Stimulated activated CD4-positive, alpha-beta T cell treated with anti-CD3 and anti-CD28 coated beads, TNF-alpha, amount 100 ng/mL, for 1 hour (primary cell): ENCODE measurements at places on chromosomes 12 and 14.

DNA sequence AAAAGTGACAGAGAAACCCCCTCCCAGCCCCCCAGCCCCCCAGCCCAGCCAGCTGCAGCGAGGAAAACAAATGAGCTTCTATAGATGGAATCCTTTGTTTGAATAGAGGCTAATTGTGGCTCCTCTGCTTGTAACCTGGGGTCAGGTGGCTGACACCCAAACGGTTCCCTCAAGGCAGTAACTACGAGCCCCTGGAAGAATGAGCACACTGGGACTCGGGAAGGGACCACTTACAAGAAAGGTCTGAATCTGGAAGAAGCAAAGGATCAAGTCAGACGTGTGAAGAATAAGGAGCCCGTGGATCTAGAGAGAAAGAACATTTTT, 108.7 kb upstream of the FUT8 start:
- no peak for DNase-seq

GRCh38 chr12:617304-617915, 45.8 kb downstream of the NINJ2 start:
- no peak for DNase-seq

DNA sequence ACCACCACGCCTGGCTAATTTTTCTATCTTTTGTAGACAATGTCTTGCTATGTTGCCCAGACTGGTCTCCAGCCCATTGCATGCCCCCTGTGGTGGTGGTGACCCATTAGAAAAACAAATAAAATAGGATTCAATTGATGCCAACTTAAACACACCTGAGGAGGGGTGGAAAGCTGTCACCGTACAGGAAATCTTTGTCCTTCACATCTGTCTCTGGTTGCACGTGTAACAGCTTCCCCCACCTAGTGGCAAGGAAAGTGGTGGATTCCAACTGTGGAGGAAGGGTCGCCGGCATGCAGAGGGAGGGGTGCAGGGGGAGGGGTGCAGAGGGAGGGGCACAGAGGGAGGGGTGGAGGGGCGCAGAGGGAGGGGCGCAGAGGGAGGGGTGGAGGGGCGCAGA, 26.1 kb upstream of the GPR68 start:
- no peak for DNase-seq

DNA sequence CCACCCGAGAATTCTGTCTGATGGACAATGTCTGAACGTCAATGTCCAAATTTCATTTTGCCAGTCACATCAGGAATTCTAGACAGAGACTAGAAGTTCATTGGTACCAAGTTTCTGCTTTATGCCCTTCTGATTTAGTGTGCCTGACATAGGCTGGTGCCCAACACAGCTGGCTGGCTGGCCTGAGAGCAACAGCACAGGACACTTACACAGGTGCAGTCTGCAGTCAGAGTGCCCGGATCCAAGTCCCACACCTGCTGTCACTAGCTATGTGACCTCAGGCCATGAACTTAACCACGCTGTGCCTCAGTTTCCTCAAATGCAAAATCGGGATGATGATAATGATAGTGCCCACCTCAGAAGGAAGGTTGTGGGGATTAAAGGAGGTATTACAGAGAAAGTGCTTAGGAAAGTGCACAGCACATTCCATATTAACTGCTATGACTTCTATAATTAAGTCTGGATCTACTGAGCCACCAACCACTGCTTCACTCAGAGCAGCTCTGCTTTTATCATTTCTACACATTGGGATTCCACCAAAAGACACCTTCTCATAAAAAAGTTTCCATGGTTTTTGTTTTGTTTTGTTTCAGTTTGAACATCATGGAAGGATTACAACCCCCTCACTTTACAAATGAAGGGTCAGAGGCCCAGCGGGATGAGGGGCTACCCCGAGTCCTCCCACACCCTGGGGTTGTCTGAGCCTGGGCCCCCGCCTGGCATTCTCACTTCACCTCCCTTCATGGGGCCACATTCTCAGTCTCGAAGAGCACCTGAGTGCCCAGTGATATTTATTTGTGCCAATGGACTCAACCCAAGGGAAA, 168.8 kb upstream of the BCL2L14 start:
- peak; percentile 22 for DNase-seq

DNA sequence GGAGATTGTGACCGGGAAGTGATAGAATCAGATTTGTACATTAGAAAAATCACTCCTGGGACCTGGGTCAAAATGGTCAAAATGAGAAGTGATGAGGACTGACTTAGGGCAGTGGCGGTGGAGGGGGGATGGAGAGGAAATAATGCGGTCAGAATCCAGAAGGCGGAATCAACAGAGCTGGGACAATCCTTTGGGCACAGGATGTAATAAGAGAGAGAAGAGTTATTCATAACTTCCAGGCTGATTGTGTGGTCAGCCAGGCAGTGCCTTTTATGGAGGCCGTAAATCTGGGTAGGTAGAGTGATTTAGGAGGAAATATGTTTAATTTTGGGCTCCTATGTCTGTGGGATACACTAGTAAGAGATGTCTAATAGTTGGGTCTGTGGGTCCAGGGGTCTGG, 21.6 kb downstream of the FBXL14 start:
- DNase-seq, result no peak

- DNase-seq, result no peak
Measured at GRCh38 chr14:74503291-74503937, 9.8 kb downstream of the ISCA2 start.

- no peak for DNase-seq
Measured at GRCh38 chr14:36988568-36988967, 183.8 kb downstream of the SLC25A21 start.

GRCh38 chr12:53596920-53597363, 29.2 kb downstream of the ATF7 start:
- DNase-seq, result no peak

- no peak for DNase-seq
Measured at GRCh38 chr12:101750152-101750551, 10.9 kb upstream of the SYCP3 start.

DNA sequence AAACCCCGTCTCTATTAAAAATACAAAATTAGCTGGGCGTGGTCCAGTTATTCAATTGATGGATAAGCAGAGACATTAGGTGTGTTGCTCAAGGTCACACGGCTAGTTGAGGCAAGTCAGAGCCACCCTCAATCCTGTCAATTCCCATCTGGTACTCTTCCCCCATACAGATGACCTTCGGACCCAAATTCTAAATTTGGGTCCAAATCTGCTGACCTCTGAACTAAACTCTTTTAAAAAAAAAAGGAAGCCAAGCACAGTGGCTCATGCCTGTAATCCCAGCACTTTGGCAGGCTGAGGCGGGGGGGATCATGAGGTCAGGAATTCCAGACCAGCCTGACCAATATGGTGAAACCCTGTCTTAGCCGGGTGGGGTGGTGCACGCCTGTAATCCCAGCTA, 23.9 kb downstream of the GCN1 start:
- DNase-seq, result no peak
